ENCODE measurements at places on chromosomes 1 and 21.

DNA sequence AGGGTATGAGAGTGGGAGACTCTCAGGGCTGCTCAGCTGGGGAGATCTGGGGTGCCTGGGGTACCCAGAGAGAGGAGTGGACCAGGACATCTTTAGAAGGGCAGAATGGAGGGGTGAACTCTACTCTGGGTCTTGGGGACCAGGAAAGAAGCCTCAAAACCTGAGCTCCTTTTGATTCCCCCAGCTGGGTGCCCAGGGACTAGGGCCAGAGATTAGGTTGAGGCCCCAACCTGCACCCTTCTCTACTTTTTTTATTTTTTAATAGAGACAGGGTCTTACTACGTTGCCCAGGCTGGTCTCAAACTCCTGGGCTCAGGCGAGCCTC lies 1.9 kb downstream of the PDZK1IP1 start:
- no peak for DNase-seq

DNA sequence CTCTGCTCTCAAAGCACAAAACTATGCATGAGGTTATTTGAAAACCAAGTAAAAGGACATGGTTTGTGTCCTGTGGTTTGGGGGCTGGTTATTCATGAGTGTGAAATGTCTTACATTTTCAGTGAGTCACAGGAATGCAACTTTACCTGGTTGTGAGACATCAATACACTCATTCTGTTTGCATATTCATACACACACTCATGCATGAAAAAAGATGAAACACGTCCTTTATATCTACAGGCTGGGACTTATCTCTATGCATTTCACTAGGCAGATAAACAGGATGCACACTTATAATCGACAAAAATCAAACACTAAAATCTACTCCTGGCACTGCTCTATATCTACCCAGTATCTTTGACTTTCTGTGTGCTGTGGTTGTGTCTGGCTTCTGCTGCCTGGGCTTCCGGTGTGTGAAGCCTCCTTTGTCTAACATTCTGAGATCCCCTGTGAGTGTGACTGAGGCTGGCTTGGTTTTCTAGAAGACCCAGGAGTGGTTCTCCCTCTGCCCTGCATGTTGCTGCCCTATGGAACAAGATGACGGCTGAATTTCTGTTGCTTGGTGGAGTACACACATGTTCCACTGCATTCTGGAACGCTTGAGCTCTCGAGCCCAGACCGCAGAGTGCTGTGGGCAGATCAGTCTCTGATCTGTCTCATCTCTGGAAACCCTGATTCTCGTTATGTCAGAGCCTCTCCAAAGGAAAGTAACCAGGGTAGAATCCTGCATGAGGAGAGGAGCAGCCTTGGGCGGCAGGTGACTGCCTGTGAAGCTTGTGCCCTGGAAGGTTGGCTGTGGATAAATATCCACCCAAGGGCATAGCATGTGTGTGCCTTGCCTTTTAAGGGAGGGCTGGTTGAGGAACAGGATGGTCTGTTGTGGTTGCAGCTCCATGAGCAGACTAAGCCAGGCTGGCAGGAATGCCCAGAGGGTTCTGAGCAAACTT lies 19.7 kb upstream of the FASLG start:
- peak; percentile 80 for DNase-seq

GRCh38 chr1:43129426-43129825 lies 42.7 kb downstream of the EBNA1BP2 start:
- DNase-seq: no peak

DNA sequence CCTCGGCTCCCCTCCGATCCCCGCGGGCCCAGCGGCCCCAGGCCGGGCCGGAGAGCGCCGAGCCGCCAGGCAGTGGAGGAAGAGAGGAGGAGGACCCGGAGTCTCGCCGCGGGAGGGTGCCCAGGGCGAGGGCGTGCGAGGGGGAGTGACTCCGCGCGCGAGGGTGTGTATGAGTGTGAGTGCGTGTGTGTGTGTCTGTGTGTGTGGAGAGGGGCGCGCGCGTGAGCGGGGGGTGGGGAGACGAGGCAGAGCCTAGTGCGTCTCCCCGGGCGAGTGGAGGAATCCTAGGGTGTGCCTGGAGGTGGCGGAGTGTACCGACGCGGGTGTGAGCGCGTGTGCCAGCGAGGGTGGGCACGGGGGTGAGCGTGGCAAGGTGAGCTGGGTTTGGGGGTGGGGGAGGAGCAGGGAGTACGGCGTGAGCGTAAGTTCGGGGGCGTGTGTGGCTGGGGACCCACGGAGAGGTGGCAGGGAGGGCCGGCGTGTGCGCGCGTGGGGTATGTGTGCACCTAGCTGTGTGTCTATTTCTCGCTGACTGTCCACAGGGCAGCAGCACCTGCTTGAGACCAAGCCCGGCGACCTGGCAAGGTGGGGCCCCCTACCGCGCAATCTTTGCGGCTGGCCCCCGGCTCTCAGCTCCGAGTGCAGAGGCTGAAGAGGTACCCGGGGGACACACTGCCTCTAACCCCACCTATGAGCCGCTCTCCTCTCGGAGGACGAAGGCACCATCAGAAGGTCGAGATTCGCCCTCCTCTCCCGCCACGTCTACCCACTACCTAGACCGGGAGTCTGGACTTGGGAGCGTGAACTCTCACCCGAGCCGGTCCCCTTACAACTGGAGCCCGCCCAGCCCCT lies 784 bp upstream of the KCND3 start:
- no peak for DNase-seq

- no peak for DNase-seq
Observed at GRCh38 chr1:235286667-235287066, 41.3 kb downstream of the ARID4B start.

- peak; percentile 6 for DNase-seq
Observed at GRCh38 chr1:175192111-175192629, 406 bp downstream of the KIAA0040 start.

GRCh38 chr1:207495801-207496792 lies at the start of gene CR1:
Gene CR1, plus strand, starts transcription at chr1:207496157. Its CDS starts 111 bp downstream, at chr1:207496268.
- no peak for DNase-seq

- no peak for DNase-seq
Observed at GRCh38 chr1:44817307-44817706, 9.0 kb downstream of the BTBD19 start.

- DNase-seq: no peak
Observed at GRCh38 chr1:62628506-62628905, 31.2 kb downstream of the ANGPTL3 start.

DNA sequence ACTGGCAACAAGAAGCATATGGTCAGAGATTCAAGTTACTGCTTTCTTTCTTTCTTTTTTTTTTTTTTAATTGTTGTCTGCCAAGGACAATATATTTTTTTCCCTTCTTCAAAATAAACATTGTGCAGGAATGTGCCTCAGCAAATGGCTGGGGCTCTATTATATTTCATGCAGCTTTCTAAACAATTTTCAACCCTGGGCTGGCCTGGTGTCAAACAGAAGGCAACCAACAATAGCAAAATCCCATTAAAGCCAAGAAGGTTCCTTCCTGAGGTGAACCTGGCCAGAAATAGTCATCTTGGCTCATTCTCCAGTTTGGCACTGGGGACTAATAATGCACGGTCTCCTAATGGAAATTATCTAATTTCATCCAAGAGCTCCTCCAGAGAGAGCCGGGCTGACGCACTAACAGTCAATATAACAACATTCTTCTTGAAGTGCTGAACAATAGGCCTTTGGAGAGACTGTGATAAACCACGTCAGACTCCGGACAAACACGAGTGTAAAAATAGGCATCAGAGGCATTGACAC lies 35.7 kb upstream of the HLX start:
- no peak for DNase-seq

DNA sequence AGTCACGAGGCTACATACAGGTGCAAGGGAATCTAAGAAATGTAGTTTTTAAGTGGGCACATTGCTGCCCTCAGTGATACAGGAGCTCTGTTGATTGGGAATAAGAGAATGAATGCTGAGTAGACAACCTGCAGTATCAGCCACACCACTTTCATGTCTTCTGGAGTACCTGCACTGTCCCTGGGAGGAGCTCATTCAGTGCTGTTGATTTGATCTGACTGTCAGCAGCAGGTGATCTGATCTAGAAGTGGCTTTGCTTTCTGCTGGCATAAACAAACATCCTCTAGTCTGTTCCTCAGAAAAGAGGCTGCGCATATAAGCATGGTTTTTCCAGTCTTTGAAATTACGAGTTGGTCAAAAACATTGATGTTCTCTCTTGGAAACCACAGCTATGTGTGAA lies 35.5 kb upstream of the LRRC52 start:
- DNase-seq: no peak

DNA sequence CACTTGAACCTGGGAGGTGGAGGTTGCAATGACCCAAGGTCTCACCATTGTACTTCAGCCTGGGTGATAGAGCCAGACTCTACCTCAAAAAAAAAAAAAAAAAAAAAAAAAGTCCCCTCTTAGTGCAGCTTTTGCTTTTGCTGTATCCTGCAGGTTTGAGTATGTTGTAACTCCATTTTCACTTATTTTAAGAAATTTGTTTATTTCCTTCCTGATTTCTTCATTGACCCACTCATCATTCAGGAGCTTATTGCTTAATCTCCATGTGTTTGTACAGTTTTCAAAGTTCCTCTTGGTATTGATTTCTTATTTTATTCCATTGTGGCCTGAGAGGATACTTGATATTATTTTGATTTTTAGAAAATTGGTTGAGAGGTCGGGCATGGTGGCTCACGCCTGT lies 50.9 kb upstream of the AK4 start:
- DNase-seq: no peak

DNA sequence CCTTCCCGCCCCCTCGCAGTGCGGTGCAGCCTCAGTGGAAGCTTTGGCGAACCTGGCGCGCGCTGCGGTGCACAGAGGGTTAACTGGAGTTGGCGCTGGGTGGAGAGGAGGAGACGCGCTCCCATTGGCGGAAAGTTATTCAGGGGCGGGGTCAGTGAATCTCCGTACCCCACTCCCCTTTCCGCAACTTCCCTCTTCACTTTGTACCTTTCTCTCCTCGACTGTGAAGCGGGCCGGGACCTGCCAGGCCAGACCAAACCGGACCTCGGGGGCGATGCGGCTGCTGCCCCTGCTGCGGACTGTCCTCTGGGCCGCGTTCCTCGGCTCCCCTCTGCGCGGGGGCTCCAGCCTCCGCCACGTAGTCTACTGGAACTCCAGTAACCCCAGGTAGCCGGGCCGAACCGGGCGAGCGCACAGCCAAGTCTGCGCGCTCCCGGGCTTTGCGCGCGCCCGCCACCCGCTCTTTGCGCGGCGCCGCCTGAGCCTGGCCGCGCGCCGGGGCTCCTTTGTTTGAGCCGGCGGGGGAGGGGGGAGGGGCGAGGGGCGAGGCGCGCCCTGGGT lies at the start of gene EFNA4:
Gene EFNA4, plus strand, starts transcription at position 191 of the 561 bp plus-strand sequence. Its CDS starts 84 bp downstream, at position 275.
- DNase-seq: peak; percentile 73

GRCh38 chr1:59029411-59030167 lies 245.7 kb upstream of the JUN start:
- no peak for DNase-seq

DNA sequence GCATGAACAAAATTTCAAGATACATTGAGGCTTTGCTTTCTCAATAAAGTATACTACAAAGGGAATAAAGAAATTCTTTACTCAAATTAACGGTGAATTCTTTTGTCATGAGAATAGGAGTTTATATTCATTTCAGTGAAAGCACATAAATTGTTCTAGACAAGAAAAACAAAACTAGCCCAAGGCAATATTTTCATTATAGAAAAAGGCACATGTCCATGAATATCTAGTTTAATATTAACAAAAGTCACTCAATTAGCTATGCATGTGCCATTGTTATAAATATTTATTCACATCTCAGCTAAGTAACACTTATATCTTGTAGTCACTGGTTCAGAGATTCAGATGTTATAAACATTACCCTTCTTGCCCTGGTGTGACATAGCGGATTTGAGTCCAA lies 369.3 kb downstream of the GPATCH2 start:
- DNase-seq: no peak

- DNase-seq: no peak
Observed at GRCh38 chr1:12480748-12481362, 137.2 kb downstream of the DHRS3 start.

DNA sequence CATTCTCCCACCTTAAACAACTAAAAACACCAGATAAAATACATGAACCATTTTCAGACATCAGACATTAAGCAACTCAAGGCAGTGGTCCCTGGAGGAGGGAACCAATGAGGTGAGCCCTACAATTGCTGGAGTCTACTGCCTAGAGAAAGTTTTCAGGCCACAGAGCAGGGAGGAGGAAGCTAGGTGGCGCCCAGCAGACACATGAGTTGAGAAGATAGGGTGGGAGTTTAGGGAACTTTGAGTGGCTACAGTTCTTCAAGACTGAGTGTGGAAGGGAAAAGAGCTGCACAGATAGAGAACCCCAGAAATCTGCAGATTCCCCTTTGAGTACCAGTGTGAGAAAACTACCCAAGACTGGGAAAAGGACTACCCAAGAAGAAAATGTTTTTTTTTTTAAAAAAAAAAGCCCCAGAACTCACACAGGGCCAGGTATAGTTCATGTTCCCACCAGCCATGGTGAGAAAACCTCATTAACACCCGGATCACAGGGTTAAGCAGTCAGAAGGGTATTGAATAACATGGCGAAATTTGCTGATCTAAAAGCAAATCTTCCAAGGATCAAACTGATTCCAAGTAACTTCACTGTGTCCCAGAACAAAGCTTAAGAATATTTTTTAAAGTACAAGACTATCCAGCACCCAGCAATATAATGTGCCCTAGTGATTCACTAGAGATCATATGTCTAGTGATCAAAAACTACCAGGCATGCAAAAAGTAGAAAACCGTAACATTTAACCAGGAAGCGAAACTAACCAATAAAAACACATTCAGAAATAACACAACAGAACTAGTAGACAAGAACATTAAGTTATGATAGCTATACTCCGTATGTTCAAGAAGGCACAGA lies 12.0 kb downstream of the ALDH9A1 start:
- DNase-seq: no peak

- no peak for DNase-seq
Observed at GRCh38 chr1:6299557-6300165, 38.8 kb upstream of the GPR153 start.

- no peak for DNase-seq
Observed at GRCh38 chr21:35159881-35160280, 110.8 kb upstream of the RUNX1 start.

- DNase-seq: peak; percentile 22
Observed at GRCh38 chr1:1173793-1174415, at the start of gene TTLL10. Gene TTLL10, plus strand, starts transcription at chr1:1173880. Its CDS starts 5,336 bp downstream, at chr1:1179216.

- DNase-seq: no peak
Observed at GRCh38 chr1:18657506-18658201, 27.0 kb downstream of the PAX7 start.

GRCh38 chr1:220761688-220762427 lies 13.7 kb downstream of the MTARC2 start:
- no peak for DNase-seq

DNA sequence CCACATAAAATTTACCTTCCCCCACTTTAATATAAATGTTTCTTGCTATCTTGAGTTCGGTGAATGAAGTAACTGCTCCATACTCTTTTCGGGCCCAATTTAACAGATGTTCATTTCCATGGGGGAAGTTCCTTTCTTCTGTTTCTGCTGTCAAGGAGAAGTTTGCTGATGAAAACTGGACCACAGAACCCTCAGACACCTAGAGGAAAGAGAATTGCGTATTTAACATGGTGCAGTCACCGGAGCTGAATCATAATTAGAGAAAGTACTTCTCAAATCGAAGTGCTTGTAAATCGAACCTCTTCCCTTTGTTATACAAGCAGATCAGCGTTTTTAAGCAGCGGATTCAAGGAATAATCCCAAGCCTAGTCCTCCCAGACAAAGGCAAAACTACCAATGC lies 151.2 kb downstream of the TGFBR3 start:
- DNase-seq: no peak

All from stimulated activated CD4-positive, alpha-beta T cell treated with anti-CD3 and anti-CD28 coated beads, Interleukin-2, amount 100 ng/mL, for 4 hours (primary cell).